Dermis blood vessel endothelial cell (primary cell): ENCODE measurements at places on chromosomes 16 and 17. TPM values are rescaled to one million over a fixed set of nuclear protein-coding genes. Genes with fewer than 3 reads are reported as not detected.

The SYNGR3 gene
- 1.6 and 2.4 TPM in 2 replicates for total RNA-seq

- DNase-seq, result no peak
These were observed 121.1 kb downstream of the CPPED1 start for GRCh38 chr16:12682432-12683165.

DNA sequence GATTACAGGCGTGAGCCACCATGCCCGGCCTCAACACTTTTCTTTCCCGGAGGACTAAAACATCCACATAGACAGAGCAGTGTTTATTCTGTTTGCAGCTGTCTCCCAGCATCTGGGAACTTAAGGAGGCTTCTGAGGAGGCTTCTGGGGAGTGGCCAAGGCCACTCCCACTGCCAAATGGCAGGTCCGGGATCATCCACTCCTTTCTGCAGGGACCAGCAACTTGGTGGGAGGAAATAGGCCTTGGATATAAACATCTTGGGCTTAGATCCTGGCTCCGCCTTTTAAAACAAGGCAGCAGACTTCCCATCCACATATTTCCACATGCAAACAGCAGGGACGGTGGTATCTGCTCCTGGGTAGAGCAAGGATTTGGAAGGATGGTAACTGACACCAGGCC lies 14.1 kb upstream of the SPATA32 start:
- no peak for DNase-seq

- DNase-seq, result no peak
These were observed 9.9 kb upstream of the GUCY2D start for GRCh38 chr17:7992516-7992915.

DNA sequence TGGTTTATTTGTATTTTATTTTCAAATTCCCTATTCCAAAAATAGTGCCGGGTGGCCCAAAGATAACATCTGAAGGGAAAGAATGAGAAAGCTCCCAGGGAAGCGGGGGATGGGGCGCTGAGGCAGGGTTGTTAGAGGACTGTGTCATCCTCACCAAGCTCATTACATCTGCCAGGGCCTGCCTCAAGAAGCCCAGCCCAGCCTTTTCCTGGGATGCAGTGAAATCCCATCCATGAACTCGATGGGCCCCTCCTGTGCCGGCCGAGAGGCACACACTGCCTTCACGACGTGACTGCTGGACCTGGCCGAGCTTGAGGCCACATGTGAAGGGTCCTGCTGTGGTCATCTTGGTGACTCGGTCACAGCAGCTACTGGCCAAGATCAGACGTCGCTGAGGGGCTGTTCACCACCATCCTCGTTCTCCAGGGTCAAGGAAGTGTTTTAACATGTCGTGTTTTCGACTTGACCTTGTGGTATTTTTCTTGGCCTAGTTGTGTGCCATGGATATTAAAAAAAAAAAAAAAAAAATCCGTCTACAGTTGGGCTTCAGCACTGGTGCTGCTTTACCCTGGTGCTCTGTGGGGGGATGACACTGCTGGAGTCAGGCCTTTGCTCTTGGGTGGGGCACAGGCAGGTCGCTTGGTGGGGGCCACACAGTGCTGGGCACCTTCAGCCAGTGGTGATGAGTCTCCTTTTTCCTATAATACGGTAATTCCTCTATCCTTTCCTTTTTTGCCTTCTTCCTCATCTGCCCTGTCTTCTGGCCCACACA lies 4.9 kb downstream of the TIMM22 start:
- peak; percentile 45 for DNase-seq

GRCh38 chr17:80389011-80389995 lies 25.7 kb upstream of the ENDOV start:
- no peak for DNase-seq

DNA sequence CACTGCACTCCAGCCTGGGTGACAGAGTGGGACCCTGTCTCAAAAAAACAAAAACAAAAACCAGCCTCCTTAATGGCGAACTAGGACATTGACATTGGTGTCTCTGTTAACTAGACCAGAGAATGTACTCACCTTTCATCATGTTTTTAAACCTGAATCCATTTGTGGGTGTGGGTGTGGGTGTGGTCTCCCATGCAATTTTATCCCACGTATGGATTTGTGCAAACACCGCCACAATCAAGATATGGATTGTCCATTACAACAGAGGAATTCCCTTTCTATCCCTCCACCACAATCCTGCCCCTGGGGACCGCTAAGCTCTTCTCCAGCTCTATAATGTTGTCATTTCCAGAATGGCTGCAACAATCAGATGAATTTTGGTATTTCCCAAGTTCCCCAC lies 49.9 kb downstream of the DNAH17 start:
- no peak for DNase-seq

The PDE6G gene
- total RNA-seq, result 3.4 and 4.1 TPM in 2 replicates

GRCh38 chr17:35161281-35161761 lies 13.7 kb downstream of the UNC45B start:
- DNase-seq, result no peak

DNA sequence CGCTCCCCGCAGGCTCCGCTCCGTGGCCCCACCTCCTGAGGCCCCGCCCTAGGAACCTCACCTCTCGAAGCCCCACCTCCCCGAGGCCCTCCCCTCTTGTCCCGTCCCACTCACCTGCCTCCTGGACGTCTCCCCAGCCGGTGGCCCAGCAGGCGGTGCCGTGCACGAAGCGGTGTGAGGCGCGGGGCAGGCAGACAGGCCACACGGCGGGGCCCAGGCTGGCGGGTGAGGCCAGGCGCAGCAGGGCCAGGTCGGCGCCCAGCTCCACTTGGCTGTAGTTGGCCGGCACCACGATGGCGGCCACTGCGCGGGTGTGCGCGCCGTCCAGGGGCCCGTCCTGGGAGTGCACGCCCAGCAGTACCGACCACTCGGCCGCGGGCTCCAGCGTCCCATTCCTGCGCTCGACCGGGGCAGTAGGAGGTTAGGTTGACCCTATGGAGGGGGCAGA lies 1.6 kb downstream of the PRSS36 start:
- DNase-seq, result no peak

GRCh38 chr16:2520097-2520783 lies at the start of gene AMDHD2:
AMDHD2 (plus strand) TSS chr16:2520371; CDS start chr16:2520459, 88 bp downstream.
- peak; percentile 96 for DNase-seq

GRCh38 chr17:64786337-64786736 lies 124.2 kb upstream of the SMURF2 start:
- no peak for DNase-seq

- DNase-seq, result no peak
These were observed 16.2 kb downstream of the CHP2 start for GRCh38 chr16:23771027-23771426.

DNA sequence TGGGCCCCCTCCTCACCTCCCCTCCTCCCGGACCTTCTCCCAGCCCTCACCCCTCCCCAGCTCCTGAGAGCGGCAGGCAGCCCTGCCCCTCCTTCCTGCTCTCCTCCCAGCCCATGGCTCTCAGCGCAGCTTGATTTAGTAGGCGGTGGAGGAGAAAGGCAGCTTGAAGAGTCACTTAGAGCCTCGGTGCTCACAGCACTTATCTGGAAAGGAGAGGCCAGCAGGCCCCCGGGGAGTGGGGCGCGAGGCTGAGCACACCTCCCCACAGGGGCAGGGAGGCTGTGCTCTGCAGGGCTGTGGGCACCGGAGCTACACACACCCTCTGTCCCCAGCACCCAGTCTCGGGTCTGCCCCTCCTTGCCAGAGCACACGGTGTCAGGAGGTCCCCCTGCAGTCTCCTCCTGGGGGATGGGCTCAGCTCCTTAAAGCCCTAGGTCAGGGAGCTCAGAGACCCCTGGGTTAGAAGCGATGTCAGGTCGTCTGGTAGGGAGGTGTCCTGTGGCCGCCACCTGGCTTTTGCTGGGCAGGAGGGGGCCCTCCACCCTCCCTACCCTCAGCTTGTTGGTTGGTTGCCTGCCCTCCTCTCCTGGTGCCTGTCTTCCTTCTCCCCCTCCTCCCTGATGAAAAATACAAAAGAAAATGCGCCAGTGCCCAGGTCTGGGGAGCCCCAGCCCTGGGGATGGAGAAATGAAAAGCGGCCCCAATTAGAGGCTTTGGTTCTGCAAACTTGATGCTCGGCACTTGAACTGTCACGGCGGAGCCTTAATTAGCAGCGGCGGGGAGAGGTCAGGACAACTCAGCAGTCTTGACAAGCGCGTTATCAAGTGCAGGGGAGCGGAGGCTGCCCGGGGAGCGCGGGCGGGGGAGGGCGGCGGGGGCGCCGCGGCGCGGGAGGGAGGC lies 151.1 kb upstream of the GSE1 start:
- DNase-seq, result no peak

The GPR139 gene
- not detected in 2 replicates for total RNA-seq

- DNase-seq, result no peak
These were observed 818 bp upstream of the CNEP1R1 start for GRCh38 chr16:50024207-50024606.

- DNase-seq, result no peak
These were observed 1.8 kb upstream of the SYNRG start for GRCh38 chr17:37610971-37611370.
